ENCODE measurements at places on chromosomes 1 and 21.

GRCh38 chr1:117564227-117565075, 41.4 kb upstream of the TENT5C start:
- no peak for DNase-seq

- DNase-seq = no peak
These were observed 90.8 kb downstream of the PLXNA2 start for GRCh38 chr1:208153386-208153785.

- peak; percentile 68 for DNase-seq
These were observed 22.4 kb upstream of the ARHGAP29 start for GRCh38 chr1:94259635-94260289.

- no peak for DNase-seq
These were observed 20.0 kb downstream of the STX6 start for GRCh38 chr1:181002582-181003172.

- peak; percentile 67 for DNase-seq
These were observed 7.4 kb downstream of the EFNA4 start for GRCh38 chr1:155070721-155071569.

DNA sequence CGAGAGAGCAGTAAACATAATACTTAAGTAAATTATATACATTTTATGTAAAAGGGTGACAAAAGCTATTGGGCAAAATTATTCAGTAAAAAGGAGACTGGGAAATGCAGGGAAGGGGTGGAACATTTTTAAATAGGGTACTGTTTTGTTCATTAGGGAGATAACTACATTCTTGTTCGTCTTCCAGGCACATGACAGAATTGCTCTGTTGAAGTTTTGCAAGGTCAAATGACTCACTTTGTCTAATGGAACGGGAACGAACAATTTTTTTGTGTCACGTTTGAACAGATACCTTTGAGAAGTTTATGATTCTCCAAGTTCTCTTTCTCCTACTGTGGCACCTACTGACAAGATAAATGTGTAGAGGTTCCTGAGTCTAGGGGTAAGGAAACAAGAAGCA, 382.3 kb upstream of the ZRANB2 start:
- peak; percentile 53 for DNase-seq

- no peak for DNase-seq
These were observed 8.7 kb downstream of the TENT5B start for GRCh38 chr1:27003745-27004470.

DNA sequence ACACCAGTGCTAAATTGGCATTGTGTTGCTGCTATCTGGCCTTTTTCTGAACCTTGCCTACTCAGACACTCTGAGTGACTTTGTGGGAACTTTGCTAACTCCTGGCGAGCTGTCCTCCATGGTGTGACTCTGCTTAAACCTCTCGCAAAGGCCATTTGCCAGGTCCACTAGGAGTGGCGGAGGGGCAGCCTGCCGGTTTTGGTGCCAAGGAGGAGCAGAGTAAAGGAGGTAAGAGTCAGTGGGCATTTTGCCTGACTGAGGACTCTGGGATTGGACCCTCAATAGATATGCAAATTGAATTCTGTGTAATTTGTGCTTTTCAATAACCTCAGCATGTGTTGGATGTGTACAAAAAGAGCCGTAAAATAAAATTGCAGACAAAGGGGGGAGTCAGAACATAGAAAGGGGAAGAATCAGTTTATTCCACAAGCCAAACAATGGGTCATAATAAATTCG, 386.6 kb upstream of the NFIA start:
- DNase-seq = no peak

- DNase-seq = peak; percentile 22
These were observed 84.1 kb downstream of the ADCY10 start for GRCh38 chr1:167829868-167830267.

- no peak for DNase-seq
These were observed 67.0 kb upstream of the ZNF648 start for GRCh38 chr1:182128502-182128901.

GRCh38 chr21:33688353-33688752, 46.1 kb downstream of the ITSN1 start:
- DNase-seq = no peak

GRCh38 chr1:62107923-62108322, 86.7 kb upstream of the L1TD1 start:
- DNase-seq = no peak

DNA sequence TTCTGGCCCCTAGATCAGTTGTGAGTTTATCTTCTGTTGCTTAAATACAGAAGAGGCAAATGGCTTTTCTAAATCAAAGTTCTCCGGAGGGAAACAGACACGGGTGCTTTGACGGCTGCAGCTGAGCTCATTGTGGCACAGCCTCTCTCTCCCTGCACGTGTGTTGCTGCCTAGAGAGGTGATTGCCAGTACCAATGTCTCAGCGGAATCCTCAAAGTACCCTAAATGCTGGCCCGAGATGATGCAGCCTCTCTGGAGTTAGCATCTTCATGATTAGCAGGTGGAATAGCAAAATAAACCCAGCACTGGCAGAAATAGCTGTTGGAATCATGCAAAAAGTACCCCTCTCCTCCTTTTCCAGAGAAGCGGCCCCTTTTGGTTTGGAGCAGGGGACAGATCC, 192.2 kb downstream of the PRDM2 start:
- no peak for DNase-seq

DNA sequence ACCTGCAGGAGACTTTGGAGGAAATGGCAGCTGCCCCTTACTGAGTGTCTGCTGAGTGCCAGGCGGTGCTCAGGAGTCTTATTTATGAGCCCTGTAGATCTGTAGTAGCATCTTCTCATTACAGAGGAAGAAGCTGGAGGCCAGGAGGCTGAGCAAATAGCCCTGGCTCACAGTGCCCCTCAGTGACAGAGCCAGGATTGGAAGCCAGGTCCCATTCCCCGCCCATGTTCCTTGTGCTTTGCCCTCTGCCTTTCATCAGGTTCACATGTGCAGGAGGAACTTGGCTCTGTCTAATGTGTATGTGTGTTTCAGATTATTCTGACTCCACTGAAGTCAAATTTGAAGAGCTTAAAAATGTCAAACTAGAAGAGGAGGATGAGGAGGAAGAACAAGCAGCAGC, 21.2 kb downstream of the KDM4A start:
- DNase-seq = no peak

GRCh38 chr1:194538453-194538852, 1352.0 kb upstream of the B3GALT2 start:
- DNase-seq = no peak

DNA sequence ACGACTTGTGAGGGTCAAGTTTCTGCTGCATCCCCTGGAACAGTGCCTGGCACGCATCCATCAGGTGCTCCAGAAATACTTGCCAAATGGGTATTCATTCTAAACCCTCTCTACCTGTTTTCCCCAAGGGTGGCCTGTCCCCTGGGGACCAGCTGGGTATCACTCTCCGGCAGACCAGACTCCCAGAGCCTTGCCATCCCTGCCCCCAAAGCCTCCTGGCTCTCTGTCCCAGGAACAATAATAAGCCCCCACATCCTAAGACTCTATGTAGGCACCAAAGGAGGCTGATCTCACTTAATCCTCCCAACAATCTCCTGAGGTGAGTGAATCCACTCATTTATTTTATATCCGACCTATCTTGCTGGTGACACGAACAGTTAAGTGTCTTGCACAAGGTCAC, 96.7 kb downstream of the MRPL37 start:
- DNase-seq = no peak

GRCh38 chr1:226598455-226598849, 49.9 kb downstream of the STUM start:
- DNase-seq = no peak

- DNase-seq = no peak
These were observed at the start of gene LAX1 for GRCh38 chr1:203765029-203765837. TSS of gene LAX1 (plus strand) at chr1:203765183. CDS start at chr1:203765566, 383 bp downstream.

GRCh38 chr1:186212568-186213224, 162.4 kb downstream of the TPR start:
- DNase-seq = peak; percentile 97

- DNase-seq = peak; percentile 70
These were observed 3.8 kb downstream of the LCA5L start for GRCh38 chr21:39441502-39442475.

GRCh38 chr1:30188999-30189398, 534.4 kb downstream of the MATN1 start:
- DNase-seq = no peak

- DNase-seq = no peak
These were observed 1.3 kb downstream of the PUM1 start for GRCh38 chr1:31064111-31064717.

- no peak for DNase-seq
These were observed 55.6 kb downstream of the DDR2 start for GRCh38 chr1:162687870-162688269.
